Osteocyte (in vitro differentiated cells): ENCODE measurements at places on chromosomes 7 and 10.
A peak's percentile ranks its signal among the peaks of the same experiment; 100 is the strongest.

DNA sequence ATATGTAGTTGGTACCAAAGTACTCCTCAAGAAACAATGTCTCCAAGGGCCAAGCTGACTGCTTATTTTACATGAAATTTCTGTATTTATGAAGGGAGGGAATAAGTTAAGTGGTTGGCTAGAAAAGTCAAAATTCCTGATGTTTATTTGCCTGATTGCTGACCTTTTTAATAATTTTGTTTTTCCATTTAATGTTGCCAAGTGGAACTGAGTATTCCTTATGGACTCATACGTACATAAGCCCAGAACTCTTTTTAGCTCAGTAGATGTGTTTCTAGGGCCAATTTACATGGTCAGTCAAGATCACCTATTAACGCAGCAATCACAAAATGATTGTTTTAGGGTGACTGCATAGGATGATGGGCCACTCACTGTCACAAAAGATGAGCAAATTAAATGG lies 78.3 kb upstream of the FZD8 start:
- DNase-seq: no peak

DNA sequence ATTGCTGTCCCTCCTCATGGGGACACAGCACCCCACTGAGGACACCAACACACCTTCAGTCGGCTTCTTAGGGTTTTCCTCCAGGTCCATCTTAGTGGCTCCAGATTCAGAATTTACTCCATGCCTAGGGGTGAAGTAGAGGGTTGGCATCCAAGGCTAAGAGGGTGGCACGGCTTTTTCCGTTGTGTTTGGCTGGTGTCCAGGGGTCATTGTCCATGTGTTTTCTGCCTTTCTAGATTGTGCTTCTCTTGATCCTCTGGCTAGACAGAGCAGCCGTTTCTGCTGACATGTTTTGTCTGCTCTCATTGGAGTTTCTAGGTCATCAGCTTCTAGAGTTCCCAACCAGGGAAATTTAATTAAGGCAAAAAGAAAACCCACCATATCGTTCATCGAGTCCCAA lies 291.6 kb upstream of the CELF2 start:
- no peak for DNase-seq

- DNase-seq: no peak
Measured at GRCh38 chr7:126511046-126511445, 741.7 kb downstream of the GRM8 start.

- peak; percentile 15 for DNase-seq
Measured at GRCh38 chr10:110190170-110190569, 17.2 kb upstream of the MXI1 start.

GRCh38 chr10:60714233-60714632 lies 64.0 kb upstream of the CDK1 start:
- no peak for DNase-seq
